Neural progenitor cell (in vitro differentiated cells): ENCODE measurements at places on chromosomes 11 and 22.
A peak's percentile ranks its signal among the peaks of the same experiment; 100 is the strongest.

DNA sequence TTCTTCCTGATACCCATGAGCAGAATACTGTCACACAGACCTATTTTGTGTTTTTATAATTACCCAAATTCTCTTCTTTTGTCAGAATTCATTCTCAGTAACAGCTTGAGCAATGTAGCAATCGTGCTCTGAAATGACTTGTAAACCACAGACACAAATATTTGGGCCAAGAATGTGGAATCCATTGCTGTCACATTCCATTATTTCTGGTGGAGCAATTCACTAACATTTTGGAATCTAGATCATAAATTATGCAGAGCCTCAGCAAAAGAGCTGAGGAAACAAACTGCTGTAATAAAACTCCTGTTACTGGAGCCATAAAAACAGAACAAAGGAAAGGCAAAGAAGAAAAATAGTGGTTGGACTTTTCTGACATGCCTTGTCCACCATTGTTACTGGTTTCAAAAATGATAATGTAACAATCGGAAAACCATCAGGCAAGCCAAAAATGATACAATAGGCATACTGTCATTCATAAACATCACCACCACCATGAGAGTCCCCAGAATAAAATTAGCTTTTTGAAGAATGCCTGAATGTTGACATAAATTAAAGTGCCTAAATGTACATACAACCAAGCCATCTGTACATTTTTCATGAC, 223.4 kb upstream of the PITPNB start:
- no peak overlapping the region for H3K4me3 ChIP-seq
- no peaks in the 10 kb centered on the region for H3K36me3 ChIP-seq
- peak; percentile 10 for DNase-seq
- no peaks in the 10 kb centered on the region for H3K27me3 ChIP-seq
- H3K4me1 ChIP-seq, result no peaks in the 10 kb centered on the region

DNA sequence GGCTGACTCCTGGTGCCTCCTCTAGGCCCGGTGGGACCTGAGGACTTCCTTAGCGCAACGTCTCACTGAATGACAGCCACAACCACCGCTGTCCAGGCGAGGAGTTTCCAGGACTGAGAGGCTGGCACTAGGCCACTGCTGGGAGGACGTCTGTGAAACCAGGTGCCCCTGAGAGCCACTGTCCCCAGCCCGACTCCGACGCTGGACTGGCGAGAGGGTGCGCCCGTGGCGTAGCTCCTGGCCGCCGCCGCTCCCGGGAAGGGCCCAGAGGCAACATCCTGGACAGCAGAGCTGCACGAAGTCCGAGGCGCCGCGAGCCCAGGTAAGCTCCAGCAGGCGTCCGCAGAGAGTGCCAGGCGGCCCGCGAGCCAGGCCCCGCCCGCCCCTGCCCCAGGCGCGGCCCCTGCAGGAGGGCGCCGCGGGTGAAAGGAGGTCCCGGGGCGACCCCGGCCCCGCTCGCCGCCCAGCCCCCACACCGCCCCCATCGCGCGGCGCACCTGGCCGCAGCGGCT, 525 bp downstream of the DGCR2 start:
- peaks cover 7% of the 10 kb centered on the region for H3K4me1 ChIP-seq
- H3K27me3 ChIP-seq, result no peaks in the 10 kb centered on the region
- DNase-seq, result peak; percentile 74
- H3K4me3 ChIP-seq, result peak overlapping the region; percentile 95
- H3K27ac ChIP-seq, result peak overlapping the region; percentile 91

GRCh38 chr11:122202951-122203456, 87.0 kb upstream of the BLID start:
- H3K27ac ChIP-seq, result no peak overlapping the region
- peak; percentile 81 for DNase-seq
- H3K4me1 ChIP-seq, result no peaks in the 10 kb centered on the region
- no peaks in the 10 kb centered on the region for H3K36me3 ChIP-seq

- no peak overlapping the region for H3K27ac ChIP-seq
- no peak for DNase-seq
- H3K4me3 ChIP-seq, result no peak overlapping the region
- no peaks in the 10 kb centered on the region for H3K27me3 ChIP-seq
- peaks cover 4% of the 10 kb centered on the region for H3K4me1 ChIP-seq
- H3K36me3 ChIP-seq, result no peaks in the 10 kb centered on the region
These were observed 121.1 kb downstream of the KIRREL3 start for GRCh38 chr11:126879516-126879915.

DNA sequence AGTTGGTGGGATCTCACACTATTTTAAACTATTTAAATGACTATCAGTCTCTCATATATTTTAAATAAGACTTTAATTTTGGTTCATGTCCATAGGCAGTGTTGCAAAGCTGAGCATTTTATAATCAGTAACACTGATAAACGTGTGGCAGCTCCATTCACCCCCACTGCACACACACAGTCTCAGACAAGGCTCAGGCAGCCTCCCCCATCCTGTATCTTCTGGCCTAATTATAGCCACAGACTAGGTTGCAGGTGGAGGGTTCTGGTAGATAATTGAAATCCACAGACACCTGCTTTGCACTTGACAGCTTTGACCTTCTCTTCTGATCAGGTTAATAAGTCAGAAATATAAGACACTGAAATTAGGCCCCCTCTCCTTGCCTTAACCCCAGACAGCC, 118.5 kb upstream of the LDLRAD3 start:
- no peak overlapping the region for H3K27ac ChIP-seq
- no peak for DNase-seq
- peaks cover 11% of the 10 kb centered on the region for H3K4me1 ChIP-seq
- no peaks in the 10 kb centered on the region for H3K36me3 ChIP-seq

- no peaks in the 10 kb centered on the region for H3K36me3 ChIP-seq
- peaks cover 8% of the 10 kb centered on the region for H3K4me1 ChIP-seq
- H3K27ac ChIP-seq, result no peak overlapping the region
- H3K27me3 ChIP-seq, result no peaks in the 10 kb centered on the region
- DNase-seq, result peak; percentile 56
These were observed 153.3 kb downstream of the EFCAB6 start for GRCh38 chr22:43658823-43659222.

DNA sequence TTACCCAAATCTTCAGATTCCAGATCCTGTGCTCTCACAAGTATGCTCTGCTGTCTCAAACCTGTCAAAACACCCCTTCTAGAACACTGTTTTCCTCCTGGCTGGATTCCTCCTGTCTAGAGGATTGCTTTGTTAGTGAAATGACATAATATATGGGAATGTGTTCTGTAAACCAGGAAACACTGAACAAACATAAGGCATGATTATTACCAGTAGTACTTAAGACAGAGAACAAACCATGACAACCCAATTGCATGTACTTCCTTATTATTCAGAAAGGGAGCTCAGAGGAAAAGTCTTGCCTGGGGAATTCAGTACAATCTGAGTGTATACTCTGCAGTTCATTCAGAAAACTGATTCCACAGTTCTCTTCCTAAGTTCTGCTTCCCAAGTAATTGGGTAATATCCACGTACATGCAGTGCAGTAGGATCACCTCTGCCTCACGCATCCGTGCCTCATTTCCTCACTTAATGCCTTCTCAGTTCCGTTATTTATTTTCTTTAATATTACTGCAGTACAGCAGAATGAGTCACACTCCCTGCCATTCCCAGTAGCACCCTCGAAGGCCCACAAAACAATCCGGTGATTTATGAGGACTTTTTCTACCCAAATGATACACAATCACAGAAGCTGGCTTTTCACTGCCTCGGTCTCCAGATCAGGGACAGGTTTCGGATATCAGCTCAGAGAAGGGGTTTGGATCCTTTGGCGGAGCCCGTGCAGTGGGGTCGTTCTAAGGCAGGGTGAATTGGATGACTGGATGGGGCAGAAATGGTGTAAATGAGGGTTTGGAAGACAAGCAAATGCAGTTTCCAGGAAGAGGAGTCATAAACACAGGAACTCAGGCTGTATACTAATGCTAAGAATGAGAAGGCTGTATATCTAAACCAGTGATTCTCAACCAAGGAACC, 896.9 kb downstream of the KCNA4 start:
- no peak overlapping the region for H3K4me3 ChIP-seq
- DNase-seq, result no peak
- H3K4me1 ChIP-seq, result no peaks in the 10 kb centered on the region
- no peaks in the 10 kb centered on the region for H3K27me3 ChIP-seq

DNA sequence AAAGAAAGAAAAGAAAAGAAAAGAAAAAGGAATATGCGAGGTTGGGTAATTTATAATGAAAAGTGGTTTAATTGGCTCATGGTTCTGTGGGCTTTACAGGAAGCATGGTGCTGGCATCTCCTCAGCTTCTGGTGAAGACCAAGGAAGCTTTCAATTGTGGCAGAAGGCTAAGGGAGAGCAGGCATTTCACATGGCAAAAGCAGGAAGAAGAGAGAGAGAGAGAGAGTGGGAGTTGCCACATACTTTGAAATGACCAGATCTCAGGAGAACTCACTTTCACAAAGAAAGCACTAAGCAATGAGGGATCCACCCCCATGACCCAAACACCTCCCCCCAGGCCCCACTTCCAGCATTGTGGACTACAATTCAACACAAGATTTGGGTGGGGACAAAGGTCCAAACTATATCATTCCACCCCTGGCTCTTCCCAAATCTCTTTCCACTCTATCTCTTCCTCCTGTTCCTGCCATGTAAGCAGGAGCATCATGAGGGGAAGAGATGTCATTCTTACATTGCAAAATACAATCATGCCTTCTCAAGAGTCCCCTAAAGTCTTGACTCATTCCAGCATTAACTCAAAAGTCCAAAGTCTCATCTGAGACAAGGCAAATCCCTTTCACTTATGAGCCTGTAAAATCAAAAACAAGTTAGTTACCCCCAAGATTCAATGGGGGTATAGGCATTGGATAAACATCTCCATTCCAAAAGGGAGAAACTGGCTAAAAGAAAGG, 38.9 kb downstream of the LINC01488 start:
- no peak for DNase-seq
- no peaks in the 10 kb centered on the region for H3K4me1 ChIP-seq
- H3K27ac ChIP-seq, result no peak overlapping the region
- no peak overlapping the region for H3K4me3 ChIP-seq
- H3K36me3 ChIP-seq, result no peaks in the 10 kb centered on the region

GRCh38 chr11:117457031-117457785, 129.6 kb downstream of the CEP164 start:
- no peak for DNase-seq
- no peaks in the 10 kb centered on the region for H3K27me3 ChIP-seq
- H3K4me3 ChIP-seq, result no peak overlapping the region
- H3K27ac ChIP-seq, result no peak overlapping the region

- no peak overlapping the region for H3K4me3 ChIP-seq
- no peak overlapping the region for H3K27ac ChIP-seq
- no peak for DNase-seq
- no peaks in the 10 kb centered on the region for H3K27me3 ChIP-seq
- peaks cover 3% of the 10 kb centered on the region for H3K4me1 ChIP-seq
- no peaks in the 10 kb centered on the region for H3K36me3 ChIP-seq
These were observed 14.2 kb upstream of the CSRP3 start for GRCh38 chr11:19216021-19216420.

GRCh38 chr11:119803139-119803538, 74.1 kb upstream of the NECTIN1 start:
- DNase-seq, result no peak
- no peak overlapping the region for H3K4me3 ChIP-seq
- no peaks in the 10 kb centered on the region for H3K27me3 ChIP-seq
- no peak overlapping the region for H3K27ac ChIP-seq
- peaks cover 7% of the 10 kb centered on the region for H3K4me1 ChIP-seq

GRCh38 chr22:42296883-42297282, 26.4 kb upstream of the TCF20 start:
- no peaks in the 10 kb centered on the region for H3K27me3 ChIP-seq
- no peak overlapping the region for H3K27ac ChIP-seq
- peaks cover 49% of the 10 kb centered on the region for H3K4me1 ChIP-seq
- H3K4me3 ChIP-seq, result no peak overlapping the region

GRCh38 chr11:69894648-69895047, 75.4 kb upstream of the FGF3 start:
- H3K4me3 ChIP-seq, result no peak overlapping the region
- H3K27me3 ChIP-seq, result peaks cover 20% of the 10 kb centered on the region
- H3K36me3 ChIP-seq, result no peaks in the 10 kb centered on the region
- H3K4me1 ChIP-seq, result peaks cover 6% of the 10 kb centered on the region
- no peak for DNase-seq

DNA sequence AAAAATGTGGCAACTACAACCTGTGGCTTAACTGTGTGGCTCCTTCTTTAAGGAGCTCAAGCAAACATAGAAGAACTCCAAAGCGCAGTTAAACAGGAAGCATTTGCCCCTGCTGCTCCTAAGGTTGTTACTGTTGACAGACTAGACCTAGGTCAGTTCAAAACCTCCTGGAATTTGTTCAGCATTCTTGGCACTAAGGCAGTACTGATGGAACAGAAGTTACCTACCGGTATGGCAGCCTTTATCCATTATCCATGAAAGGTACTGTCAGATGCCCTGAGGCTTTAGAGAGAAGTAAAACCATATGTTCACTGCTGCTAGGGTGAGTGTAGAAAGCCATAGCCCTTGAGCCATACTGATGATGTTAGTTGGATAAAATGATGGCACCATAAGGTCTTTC, 916.5 kb upstream of the FAT3 start:
- H3K36me3 ChIP-seq, result no peaks in the 10 kb centered on the region
- no peak overlapping the region for H3K27ac ChIP-seq
- H3K27me3 ChIP-seq, result no peaks in the 10 kb centered on the region
- H3K4me3 ChIP-seq, result no peak overlapping the region

- peaks cover 16% of the 10 kb centered on the region for H3K4me1 ChIP-seq
- DNase-seq, result no peak
- no peak overlapping the region for H3K27ac ChIP-seq
- no peak overlapping the region for H3K4me3 ChIP-seq
- peaks cover 5% of the 10 kb centered on the region for H3K27me3 ChIP-seq
- H3K36me3 ChIP-seq, result no peaks in the 10 kb centered on the region
These were observed 219.3 kb upstream of the UBASH3B start for GRCh38 chr11:122436188-122436555.

GRCh38 chr11:69048031-69048693, 570 bp upstream of the TPCN2 start:
- DNase-seq, result no peak
- no peaks in the 10 kb centered on the region for H3K27me3 ChIP-seq
- peak overlapping the region; percentile 90 for H3K4me3 ChIP-seq
- H3K4me1 ChIP-seq, result peaks cover 18% of the 10 kb centered on the region
- H3K36me3 ChIP-seq, result no peaks in the 10 kb centered on the region
